ENCODE measurements at places on chromosomes 6 and 20. TPM values are rescaled to one million over a fixed set of nuclear protein-coding genes. Genes with fewer than 3 reads are reported as not detected.

Gene FAM83C
- polyA plus RNA-seq: not detected

Gene ABCF1
- 83.9 TPM for polyA plus RNA-seq

Gene CFB
- polyA plus RNA-seq: 0.34 TPM

Gene STMND1
- 0.79 TPM for polyA plus RNA-seq

Gene ARFGEF3
- polyA plus RNA-seq: 10.4 TPM

Gene BPIFB4
- not detected for polyA plus RNA-seq

Gene TBX18
- not detected for polyA plus RNA-seq

Gene TFAP2D
- not detected for polyA plus RNA-seq

Gene SLC39A7
- polyA plus RNA-seq: 9.7 TPM

Gene CD83
- 85.1 TPM for polyA plus RNA-seq

Gene SGK2
- not detected for polyA plus RNA-seq

Gene ERVFRD-1
- polyA plus RNA-seq: not detected

Gene STX11
- not detected for polyA plus RNA-seq

Gene NKX2-2
- polyA plus RNA-seq: 0.69 TPM

Gene KIF25
- 13.7 TPM for polyA plus RNA-seq

Gene FUT9
- 17.0 TPM for polyA plus RNA-seq

Gene PLG
- polyA plus RNA-seq: not detected
